NAMALWA (cell line): ENCODE measurements at places on chromosomes 3 and 15.

GRCh38 chr15:41695750-41696436 is 35.7 kb downstream of the MGA start:
- peak; percentile 89 for DNase-seq

DNA sequence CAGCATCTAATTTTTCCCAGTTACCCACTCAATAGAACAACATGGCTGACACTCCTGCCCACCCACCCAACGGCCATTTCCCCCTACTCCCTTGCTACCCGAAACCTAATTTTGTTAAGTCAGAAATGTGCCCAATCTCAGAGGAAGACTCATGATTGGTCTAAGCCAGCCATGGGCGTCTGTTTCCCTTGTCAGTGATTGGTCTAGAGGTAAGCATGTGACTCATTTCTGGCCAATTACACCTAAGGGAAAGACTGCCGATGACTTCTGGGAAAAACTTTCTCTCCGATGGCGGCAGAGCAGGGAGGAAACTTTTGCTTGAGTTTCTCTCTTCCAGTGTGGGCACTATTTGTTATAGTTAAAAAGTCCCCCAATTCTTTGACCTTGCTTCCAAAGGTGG is 72.9 kb downstream of the RPLP1 start:
- no peak for DNase-seq

- no peak for DNase-seq
These were observed 406.0 kb downstream of the ZBTB20 start for GRCh38 chr3:114741066-114741465.

- DNase-seq, result no peak
These were observed 85.9 kb downstream of the DCLK3 start for GRCh38 chr3:36678216-36679013.

- no peak for DNase-seq
These were observed 4.6 kb downstream of the SEMA7A start for GRCh38 chr15:74428970-74429780.

GRCh38 chr15:25184356-25185155 is 229.8 kb downstream of the SNRPN start:
- DNase-seq, result no peak

GRCh38 chr3:36813305-36813704 is 49.0 kb upstream of the DCLK3 start:
- no peak for DNase-seq

DNA sequence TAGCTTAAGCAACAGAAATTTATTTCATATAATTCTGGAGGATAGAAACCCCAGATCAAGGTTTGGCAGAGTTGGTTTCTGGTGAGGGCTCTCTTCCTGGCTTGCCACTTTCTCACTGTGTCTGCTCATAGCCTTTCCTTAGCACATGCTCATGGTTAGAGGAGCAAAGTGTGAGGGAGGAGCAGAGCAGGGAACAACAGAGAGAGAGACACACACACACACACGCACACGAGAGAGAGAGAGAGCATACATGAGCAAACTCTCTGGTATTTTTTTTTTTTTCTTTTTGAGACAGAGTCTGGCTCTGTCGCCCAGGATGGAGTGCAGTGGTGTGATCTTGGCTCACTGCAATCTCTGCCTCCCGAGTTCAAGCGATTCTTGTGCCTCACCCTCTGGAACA is 36.8 kb upstream of the ZDHHC23 start:
- DNase-seq, result no peak

DNA sequence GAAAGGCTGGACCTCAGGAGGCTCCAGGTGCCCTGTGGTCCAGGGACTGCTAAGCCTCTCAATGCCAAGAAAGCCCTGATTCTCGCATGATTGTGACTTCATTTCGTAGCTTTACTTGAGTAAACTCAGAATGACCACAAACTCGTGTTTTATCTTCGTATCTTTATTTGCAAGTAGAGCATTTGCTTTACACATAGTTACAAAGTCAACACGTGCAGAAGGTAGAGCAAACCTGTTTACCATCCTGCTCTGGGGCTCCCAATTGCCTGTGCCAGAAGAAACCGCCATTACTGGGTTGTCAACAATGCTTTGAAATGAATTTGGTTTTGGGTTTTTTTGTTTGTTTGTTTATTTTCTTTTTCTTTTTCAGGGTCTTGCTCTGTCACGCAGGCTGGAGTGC is 5.8 kb upstream of the MESP1 start:
- no peak for DNase-seq

GRCh38 chr3:151426341-151426657 is 34.6 kb downstream of the IGSF10 start:
- DNase-seq, result peak; percentile 55

DNA sequence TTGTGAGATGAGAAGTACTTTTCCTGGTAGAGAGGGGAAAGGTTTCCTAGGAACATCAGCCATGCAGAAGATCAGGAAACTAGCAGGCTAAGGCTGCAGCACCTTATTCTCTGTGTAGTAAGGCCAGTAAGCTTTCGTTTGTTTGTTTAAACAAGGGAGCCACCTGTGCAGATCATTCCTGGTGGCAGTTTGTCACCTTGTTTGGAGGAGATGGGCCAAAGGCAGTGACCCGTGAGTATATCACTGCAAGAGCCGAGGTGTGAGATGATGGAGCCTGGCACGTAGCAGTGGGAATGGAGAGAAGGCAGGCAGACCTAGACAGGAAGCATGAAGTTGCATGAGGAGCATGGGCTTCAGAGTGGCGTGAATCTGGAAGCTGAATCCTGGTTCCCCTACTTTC is 19.6 kb downstream of the ATG7 start:
- no peak for DNase-seq

GRCh38 chr3:106820726-106821362 is 556.4 kb upstream of the CCDC54 start:
- no peak for DNase-seq

DNA sequence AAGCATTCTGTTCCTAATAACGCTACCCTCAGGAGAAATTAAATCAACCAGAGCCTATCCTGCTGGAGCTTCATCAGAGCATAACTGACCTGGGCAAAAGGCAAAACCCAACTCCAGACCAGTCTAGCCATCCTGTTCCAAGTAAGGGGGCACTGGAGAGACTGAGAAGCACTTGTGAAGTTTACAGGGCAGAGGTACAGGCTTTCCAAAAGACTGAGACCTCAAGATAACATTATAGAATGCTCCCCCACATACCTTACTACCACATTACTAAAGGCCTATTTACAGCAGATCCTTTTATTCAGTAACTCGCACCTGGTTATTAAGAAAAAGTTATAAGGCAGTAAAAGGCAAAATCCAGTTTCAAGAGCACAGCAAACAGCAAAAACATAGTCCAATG is 35.5 kb downstream of the RFX7 start:
- DNase-seq, result peak; percentile 40

DNA sequence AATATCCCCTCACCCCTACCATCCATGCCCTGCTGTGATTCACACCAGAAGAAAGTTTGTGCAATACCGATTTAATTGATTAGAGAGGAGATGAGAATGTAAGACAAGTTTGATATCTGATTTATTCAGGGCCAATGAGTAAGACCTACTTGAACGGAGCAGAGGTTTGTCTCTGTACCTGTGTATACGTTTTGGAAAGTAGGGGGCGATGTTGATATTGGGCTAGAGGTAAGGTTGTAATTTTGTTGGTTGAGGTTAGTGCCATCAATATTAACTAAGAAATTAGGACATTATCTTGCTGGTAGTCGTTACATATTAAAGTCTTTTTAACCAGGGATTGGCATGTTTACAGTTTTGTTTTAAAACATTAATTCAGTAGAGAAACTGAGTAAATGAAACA is 20.5 kb downstream of the EAF2 start:
- peak; percentile 49 for DNase-seq

DNA sequence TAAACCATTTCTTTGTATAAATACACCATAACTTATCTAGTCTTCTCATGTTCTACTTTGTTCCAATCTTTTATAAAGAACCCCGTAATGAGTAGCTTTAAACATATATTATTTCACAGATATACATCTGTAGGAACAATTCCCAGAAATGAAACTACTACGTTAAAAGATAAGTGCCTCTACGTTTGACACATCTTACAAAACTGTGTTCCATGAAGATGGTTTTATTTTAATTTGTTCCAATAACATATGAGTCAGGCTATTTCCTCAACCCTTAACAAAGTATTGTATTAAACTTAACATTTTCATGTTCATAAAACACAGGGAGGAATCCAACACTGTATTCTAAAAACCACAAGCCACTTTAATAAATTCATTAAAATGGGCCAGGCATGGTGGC is 52.9 kb downstream of the TRPM7 start:
- no peak for DNase-seq

DNA sequence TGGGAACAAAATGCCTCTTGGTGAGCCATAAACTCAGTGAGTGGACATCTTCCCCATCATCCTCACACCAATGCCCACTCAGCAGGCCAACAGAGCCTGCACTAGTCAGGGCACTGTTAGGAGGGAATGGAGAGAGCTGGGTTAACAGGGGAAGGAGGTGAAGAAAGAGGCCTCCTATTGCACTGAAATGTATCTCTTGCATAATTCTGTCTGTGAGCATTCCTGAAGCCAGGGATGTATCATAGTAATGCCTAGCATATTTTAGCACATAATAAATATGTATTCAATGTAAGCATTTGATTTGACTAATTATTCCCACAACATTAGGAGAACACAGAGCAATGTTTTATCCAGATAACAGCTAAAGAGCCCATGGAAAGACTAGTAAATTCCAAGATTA is 81.2 kb downstream of the ANO10 start:
- no peak for DNase-seq

DNA sequence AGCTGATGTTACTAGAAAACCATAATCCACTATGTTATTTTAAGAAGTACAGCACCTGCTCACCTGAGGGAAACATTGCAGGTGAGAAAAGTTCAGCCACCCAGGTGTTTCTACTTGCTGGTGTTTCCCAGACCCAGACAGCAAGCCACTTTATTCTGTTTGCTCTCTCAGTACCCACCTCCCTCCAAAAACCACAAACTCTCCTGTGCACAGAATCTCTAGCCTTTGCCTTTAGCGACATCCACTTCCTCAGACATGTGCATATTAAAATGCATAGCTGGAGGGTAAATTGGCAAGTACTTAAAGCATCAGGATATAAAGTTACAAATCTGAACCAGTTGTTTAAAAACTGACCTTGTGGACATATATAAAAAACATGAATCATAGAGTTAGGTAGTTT is 36.7 kb downstream of the VGLL3 start:
- no peak for DNase-seq

- no peak for DNase-seq
These were observed 11.2 kb downstream of the ATP8B4 start for GRCh38 chr15:50107591-50108408.

GRCh38 chr3:149393345-149394160 is 16.1 kb upstream of the TM4SF1 start:
- peak; percentile 84 for DNase-seq

GRCh38 chr3:73572368-73572767 is 52.4 kb downstream of the PDZRN3 start:
- DNase-seq, result no peak

DNA sequence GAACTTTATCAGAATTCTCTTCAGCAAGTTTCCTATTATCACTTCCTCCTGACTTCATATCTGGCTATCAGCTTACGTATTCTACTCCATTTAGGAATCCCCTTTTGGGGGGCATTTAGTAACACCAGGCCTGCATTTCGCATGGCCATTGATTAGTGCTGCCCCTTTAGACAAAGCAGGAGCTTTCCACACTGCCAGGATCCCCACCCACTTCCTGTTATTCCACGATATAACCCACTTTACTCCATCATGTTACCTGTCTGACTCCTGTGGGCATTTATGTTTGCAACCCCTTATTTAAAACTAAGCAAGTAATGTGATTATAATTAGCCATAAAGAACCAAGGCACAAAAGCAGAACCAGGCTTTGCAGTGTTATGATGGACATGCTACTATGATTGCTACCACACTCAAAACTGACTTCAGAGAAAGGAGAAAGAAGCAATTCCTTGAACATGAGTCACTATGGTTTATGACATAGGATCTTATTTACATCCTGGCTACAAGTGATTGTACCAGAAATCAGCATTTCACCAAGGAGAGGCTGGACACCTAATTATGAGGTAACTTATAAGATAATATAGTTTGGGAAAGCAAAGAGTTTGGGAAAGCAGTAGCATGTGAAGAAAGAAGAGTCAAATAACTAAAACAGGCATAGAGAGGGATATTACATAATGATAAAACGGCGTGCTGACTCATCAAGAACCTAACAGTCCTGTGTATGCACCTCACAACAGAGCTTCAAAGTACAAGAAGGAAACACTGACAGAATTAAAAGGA is 96.3 kb downstream of the IGSF11 start:
- no peak for DNase-seq

DNA sequence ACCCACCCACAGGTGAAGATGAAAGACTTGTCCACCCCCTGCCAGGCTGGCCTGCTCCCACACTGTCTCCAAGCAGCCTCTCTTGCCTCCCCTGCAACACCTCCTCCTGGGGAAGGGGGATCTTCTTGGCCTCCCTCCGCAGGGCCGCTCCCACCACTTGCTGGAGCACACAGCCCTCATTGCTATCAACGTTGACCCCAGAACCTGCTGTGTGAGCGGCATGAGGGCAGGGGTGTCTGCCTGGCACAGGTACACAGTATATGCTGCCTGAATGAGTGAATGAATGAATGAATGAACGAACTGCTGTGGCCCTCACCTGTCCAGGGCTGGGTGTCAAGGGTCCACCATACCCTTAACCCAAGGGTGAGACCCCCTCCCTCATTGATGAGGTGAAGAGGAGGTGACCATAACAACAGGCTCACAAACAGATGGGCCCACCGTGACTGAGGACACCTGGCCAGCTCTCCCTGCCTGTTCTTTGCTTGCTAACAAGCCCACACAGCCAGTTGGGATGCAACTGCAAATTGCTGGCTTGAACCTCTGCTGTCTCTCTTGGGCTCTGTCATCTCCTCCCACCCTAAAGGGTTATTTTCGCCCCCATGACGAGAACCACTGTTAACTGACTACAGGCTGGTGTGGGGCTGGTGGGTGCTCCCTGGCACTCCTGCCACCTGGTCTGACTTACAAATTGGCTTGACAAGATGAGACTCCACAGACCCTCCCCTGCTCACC is 22.5 kb downstream of the SLC41A3 start:
- no peak for DNase-seq

GRCh38 chr3:57953576-57953975 is 54.6 kb upstream of the FLNB start:
- DNase-seq, result no peak

GRCh38 chr15:55993804-55994560 is 570 bp upstream of the NEDD4 start:
- DNase-seq, result peak; percentile 8

DNA sequence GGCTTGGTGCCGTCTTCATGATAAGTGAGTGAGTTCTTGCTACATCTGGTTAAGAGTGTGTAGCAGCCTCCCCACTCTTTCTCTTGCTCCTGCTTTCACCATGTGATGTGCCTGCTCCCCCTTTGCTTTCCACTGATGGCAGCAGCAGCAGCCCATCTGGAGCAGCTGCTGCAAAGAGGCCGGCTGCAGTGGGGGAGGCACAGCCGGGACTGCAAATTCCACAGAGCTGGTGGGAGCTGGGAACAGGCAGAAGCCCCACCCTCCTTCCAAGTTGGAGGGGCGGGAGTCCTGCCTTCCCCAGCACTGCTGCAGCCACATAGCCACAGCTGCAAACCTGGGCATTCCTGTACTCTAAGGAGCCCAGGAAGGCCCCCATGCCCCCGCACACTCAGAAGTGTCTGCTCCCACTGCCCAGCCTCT is 62.8 kb upstream of the IMPG2 start:
- no peak for DNase-seq
